ENCODE measurements at places on chromosomes 2 and 18.

- no peak for DNase-seq
Observed at GRCh38 chr2:181900007-181900651, 8.6 kb downstream of the ITPRID2 start.

DNA sequence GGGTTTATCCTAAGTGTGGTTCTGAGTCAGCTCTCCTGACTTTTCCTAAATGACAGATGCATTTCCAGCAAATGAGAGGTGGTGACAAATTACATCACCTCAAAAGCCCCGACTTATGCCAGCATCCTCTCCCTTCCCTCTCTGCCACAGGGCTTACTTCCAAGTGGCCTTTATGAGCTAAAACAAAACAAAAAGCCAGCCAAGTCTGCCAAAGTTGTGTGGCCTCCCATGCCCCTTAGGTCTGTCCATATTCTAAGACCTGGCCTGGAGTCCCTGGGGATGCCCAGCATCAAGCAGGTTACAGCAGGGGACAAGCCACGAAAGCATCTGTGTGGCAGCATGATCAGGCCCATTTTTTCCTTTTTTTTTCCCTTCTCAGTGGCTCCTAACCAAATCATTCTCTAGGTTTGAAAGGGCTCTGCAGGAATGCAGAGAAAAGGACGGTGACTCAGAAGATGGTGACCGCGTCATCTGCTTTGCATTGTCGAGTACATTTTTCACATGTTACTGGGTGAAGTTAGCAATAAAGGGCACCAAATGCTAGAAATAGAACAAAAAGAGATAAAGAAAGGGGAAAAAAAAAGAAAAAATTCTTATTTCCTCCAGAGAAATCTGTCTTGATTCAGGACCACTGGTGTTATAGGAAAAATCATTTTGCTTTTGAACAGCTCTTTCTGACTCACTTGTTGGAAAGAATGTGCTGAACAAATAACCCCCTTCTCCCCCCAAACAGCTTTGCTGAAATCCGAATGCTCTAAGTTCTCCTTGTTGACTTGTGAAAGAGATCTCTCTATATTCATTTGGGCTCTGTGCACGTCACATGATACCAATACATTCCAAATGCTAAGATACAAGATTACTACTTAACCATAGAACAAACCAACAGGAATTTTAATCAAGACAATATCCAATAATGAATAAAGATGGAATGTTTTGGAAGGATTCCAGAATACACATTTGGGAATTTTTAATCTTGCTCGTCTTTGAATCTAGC, 178.7 kb downstream of the EN1 start:
- DNase-seq: no peak

DNA sequence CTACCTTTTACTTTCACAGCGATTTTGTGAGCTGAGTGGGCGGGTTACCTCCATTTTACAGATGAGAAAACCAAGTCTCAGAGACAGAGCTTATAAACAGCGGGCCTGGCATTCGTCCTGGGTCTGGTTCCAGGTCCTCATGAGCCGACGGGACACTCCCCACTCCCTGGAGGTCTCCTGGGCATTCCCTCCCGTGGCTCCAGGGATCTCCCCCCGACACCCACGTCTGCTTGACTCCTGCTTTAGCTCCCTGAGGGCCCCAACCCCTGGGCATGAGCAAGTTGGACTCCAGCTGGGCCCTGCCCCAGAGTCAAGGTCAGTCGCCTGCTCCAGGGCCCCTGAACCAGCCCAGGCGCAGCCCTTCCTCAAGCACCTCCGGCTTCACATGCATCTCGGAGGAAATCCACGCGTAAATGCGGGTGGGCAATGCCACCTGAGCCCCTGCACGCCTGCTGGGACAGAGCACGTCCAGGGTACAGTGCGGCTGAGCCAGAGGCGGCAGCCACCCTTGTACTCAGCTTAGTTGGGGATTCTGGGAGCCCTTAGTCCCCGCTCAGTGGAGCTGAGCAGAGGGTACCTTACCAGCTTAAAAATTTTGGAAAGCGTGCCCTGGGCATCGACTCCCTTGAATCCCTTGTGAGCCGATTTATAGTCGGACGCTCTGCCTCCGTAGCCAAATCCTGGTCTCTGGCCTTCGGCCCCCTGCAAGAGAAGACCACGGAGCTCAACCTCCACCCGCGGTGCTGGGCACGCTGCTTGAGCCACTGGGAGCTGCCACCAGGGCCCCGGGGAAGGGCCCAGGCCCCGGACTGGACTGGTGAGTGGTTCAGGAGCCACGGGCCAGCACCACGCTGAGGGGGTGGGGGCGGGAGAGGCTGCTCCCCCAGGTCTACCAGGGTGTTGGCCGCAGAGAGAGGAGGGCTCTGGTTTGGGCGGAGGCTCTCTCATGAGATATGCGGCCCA, 148.1 kb downstream of the MBP start:
- no peak for DNase-seq

DNA sequence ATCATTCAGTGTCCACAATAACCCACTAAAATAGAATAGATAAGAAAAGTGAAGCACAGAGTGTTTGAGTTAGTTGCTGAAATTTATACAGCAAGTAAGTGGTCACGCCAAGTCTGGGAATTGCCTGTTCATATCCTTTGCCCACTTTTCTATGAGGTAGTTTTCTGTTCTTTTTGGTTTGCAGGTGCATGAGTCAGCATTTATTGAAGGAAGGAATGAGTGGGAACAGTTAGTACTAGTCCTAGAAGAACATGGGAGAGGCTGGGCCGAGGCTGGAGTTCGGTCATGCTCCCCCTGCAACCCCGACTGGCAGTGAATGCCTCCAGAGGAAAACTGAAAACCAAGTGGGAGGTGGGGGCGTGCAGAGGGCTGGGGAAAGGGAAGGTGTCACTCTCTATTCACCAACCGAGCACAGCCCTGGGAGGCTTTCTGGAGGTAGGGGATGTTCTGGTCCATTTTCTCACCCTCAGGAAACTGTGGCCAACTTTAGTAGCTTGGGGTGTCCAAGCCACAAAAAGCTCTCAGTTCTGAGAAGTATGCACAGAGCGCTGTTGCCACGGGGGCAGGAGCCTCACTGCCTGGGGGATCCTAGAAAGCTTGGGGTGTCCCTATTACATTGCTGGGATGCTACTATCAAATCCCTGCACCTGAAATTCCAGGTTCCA, 41.4 kb downstream of the FOSL2 start:
- DNase-seq: no peak

DNA sequence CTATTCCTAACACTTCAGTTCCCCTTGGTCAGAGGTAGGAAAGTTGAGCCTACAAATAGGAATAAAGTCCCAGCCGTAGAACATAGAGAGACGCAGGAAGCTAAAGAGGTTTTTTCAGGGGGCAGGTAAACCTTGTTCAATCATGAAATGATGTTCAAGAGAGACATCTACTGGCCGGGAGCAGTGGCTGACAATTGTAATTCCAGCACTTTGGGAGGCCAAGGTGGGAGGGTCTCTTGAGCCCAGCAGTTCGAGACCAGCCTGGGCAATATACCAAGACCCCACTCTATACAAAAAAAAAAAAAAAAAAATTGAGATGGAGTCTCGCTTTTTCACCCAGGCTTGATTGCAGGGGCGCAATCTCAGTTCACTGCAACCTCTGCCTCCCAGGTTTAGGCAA, 66.7 kb upstream of the DNAJC10 start:
- peak; percentile 65 for DNase-seq

DNA sequence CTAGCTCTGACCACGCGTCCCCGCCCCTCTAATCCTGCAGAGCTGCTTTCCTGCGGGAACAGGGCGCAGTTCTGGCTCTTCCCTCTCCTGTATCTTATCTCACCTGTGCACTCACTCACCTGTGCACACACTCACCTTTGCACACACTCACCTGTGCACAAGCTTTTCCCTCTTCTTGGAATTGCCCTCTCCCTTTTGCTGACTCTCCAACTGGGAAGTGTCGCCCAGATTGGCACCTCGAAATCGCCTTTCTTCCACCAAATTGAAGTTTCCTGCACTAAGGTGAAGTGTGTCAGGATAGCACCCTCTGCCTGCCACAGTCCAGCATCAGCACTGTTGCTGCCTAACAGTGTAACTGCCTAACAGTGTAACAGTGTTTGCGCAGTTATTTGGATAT, 566 bp upstream of the CMPK2 start:
- peak; percentile 20 for DNase-seq

- DNase-seq: no peak
Observed at GRCh38 chr2:105537920-105538319, 139.1 kb upstream of the FHL2 start.

DNA sequence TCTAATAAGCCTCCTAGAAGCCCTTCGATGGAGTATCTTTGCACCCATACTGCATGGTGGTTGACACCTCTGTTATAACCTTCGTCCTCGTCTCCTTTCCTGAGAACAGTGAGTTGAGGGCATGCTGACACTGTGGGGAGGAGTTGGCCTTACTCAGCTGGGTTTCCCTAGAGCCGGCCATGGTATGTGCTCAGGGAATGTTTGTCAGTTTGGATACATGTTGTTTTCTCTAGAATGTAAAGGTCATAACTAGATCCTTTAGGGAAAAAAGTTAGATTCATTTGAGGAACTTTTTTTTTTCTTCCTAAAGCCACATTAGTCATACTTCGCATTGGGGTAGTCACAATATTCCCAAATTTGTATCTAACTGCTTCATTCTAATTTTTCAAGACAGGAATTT, 106.0 kb upstream of the FOSL2 start:
- no peak for DNase-seq

GRCh38 chr2:43268066-43268953, 41.9 kb upstream of the ZFP36L2 start:
- DNase-seq: no peak

GRCh38 chr2:46802665-46803546, 112.7 kb downstream of the MCFD2 start:
- DNase-seq: no peak

DNA sequence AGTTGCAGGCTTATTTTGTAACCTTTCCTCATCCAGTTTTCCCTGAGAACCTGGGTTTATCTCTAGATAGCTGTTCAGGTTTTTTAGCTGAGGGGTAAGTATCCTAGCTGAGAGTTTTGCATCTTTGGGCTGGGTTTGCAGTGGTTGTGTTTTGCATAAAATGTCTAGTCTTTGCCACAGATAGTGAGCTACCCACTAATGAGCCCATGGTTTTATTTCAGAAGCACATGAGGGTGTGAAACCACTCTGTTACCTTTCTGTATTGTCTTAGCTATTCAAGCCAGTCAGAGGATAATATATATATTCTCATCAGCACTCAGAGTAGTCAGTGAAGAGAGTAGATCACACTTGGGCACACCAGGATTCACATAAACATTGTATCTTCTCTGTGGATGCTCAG, 24.6 kb upstream of the TXNDC2 start:
- no peak for DNase-seq

GRCh38 chr18:50507120-50507590, 52.7 kb upstream of the MAPK4 start:
- peak; percentile 66 for DNase-seq

DNA sequence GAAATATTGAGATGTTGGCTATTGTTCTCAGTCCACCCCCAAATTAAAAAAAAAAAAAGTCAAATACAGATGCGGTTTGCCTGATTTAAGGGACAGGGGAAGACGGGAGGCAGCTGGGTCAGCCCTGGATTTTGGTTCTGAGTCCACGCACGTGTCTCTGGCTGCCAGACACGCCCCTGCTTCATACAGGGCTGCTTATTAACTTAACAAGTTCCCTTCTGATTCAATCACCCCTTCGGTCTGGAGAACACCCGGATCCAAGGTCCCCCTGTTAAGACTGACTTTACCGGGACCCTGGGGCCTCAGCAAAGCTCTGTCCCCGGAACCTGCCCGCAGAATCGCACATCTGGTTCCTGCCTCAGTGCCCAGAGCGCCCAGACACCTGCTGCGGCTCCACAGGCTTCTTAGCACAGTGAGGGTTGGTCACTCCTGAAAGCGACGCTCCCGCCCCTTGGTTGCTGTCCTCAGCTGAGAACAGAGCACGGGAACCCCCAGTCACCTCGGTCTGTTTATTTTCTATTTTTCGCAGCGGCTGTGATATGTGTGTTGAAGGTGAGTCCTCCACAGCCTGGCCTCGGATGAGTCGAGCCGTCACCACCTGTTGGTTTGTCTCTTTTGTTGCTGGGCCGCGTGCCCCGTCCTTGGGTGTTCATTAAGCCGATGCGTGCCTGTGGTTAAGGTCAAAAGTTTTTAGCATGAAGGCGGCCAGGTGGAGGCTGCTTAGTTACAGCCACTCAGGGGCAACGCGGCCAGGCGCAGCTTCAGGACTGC, 57.2 kb downstream of the RTP5 start:
- no peak for DNase-seq

- DNase-seq: no peak
Observed at GRCh38 chr2:203873921-203874631, 6.5 kb downstream of the CTLA4 start.

GRCh38 chr2:225233234-225233633, 166.3 kb upstream of the NYAP2 start:
- DNase-seq: no peak

DNA sequence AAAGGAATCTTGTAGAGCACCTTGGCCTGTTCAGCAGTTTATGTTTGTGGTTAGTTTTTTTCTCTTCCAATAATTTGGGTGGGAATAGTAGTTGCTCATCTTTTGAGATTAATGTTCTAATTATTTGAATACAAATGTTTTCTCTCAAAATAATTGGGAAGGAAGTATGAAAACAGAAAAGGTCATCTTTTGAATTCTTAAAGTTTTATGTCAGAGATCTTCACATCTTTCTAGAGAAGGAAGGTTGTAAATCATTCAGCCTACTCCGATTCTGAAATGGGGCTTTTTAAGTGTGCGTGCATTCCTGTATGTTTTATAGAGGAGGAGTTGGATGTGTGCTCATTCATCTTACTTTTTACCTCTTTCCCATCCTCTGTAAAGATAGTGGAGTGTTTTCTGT, 29.0 kb downstream of the GRHL1 start:
- no peak for DNase-seq

DNA sequence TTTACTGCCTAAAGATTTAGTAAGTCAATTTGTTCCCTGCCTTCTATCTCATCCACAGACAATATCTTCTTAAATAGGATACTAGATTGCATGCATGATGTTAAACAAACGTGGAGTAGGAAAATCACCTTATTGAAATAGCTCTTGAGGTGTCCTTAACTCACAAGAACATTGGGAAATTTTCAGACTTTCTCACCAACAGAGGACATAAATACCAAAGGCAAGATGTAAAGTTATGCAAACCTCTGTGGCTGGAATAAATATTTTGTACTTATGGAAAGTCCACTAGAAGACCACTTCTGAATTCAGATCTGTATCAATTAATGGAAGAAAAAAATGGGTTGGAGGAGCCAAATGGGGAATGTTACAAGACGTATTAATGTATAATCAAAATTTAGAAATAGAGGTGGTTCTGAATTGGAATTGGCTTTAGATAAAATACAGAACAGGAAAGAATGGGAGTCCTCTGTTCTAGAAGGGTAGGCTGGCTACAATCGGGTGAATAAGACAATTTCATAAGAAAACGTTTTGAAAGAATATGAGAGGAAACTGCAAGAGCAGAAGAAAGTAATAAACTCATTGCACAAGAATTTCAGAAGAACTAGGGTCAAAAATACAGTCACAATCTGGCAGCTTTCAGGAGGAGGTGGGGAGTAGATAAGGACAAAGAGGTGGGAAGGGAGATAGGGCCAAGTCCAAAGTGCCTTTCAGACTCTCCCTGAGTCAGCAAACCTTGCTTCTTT, 69.3 kb upstream of the FN1 start:
- DNase-seq: no peak

DNA sequence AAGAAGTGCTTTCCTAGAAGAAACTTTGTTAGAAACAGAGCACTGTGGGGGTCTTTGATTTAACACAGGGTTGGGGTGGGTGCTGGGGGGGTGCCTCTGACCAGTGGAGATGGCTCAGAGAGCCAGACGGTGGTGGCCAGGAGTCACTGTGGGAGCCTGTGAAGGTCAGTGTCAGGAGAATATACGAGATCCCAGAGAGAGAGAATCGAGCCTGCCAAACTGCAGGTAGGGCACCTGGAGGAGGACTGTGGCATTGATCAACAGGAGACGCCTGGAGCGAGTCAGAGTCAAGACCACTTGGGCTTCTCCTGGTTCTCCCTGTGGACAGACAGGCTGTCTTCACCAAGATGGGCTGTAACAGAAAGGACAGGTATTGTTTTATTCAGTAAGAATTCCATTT, 136.5 kb upstream of the TWIST2 start:
- DNase-seq: no peak
